T-helper 17 cell (primary cell): ENCODE measurements at places on chromosomes 1 and 21. TPM values are rescaled to one million over a fixed set of nuclear protein-coding genes. Genes with fewer than 3 reads are reported as not detected.

GRCh38 chr1:9241891-9242290 is 7.3 kb downstream of the H6PD start:
- H3K4me3 ChIP-seq = no peak overlapping the region
- H3K27me3 ChIP-seq = no peaks in the 10 kb centered on the region
- H3K36me3 ChIP-seq = no peaks in the 10 kb centered on the region
- DNase-seq = no peak

- H3K36me3 ChIP-seq = peaks cover 13% of the 10 kb centered on the region
- no peak for DNase-seq
- peaks cover 22% of the 10 kb centered on the region for H3K4me1 ChIP-seq
- H3K27ac ChIP-seq = peak overlapping the region; percentile 41
These were observed 70.9 kb upstream of the BMP8A start for GRCh38 chr1:39420493-39420892.

- no peak overlapping the region for H3K27ac ChIP-seq
- no peaks in the 10 kb centered on the region for H3K36me3 ChIP-seq
- no peak overlapping the region for H3K4me3 ChIP-seq
- no peaks in the 10 kb centered on the region for H3K27me3 ChIP-seq
These were observed 269.6 kb downstream of the VAV3 start for GRCh38 chr1:107695341-107695740.

DNA sequence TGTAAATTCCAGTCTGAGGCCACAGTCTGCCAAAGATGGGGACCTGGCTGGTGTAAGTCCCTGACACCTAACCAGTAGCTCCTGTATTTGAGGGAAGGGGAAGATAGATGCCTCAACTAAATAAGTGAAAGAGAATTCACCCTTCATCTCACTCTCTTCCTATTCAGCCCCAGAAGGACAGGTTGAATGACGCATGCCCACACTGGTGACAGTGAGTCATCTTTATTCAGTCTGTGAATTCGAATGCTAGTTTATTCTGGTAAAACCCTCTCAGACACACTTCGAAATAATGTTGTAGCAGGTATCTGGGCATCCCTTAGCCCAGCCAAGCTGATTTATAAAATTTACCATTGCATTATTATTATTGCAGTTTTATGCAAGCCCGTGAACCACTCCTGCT is 617.0 kb upstream of the PRMT6 start:
- H3K4me1 ChIP-seq = no peaks in the 10 kb centered on the region
- no peak for DNase-seq
- H3K27ac ChIP-seq = no peak overlapping the region
- no peaks in the 10 kb centered on the region for H3K27me3 ChIP-seq

GRCh38 chr1:119735217-119735616 is 23.5 kb downstream of the PHGDH start:
- peaks cover 7% of the 10 kb centered on the region for H3K27me3 ChIP-seq
- H3K4me1 ChIP-seq = peaks cover 2% of the 10 kb centered on the region
- no peak overlapping the region for H3K27ac ChIP-seq
- no peak overlapping the region for H3K4me3 ChIP-seq

- no peaks in the 10 kb centered on the region for H3K27me3 ChIP-seq
- H3K4me1 ChIP-seq = no peaks in the 10 kb centered on the region
- H3K27ac ChIP-seq = no peak overlapping the region
- DNase-seq = no peak
These were observed 701.9 kb upstream of the ZP4 start for GRCh38 chr1:238592621-238593020.

DNA sequence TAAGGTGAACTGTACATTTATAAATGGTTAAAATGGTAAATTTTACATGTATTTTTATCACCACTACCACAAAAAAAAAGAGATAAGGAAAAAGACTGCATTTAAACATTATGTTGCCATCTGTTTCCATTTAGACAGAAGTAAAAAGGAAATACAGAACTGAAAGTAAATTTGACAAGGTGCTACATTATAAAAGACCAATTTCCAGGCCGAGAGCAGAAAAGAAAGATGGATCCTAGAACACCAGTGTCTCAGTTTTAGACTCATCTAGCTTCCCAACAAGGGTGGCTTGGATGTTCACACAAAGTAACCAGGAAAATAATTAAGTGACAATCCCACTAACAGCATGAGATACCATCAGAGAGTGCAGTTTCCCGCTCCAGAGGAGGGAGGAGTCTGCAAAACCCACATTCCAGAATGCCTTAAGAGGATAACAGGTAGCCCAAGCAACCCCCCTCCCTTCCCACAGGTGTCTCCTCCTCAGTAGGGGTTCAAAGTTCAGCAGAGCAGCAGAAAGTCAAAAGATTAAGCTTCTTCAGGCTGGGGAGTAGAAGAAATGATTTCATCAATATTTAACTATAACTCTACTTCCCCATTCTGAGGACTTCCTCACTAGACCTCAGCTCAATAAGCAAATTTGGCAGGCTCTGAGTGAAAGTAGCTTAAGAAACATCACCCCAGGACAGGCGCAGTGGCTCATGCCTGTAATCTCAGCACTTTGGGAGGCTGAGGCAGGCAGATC is 11.8 kb downstream of the TPM3 start:
- no peak for DNase-seq
- H3K4me1 ChIP-seq = peaks cover 59% of the 10 kb centered on the region
- peak overlapping the region; percentile 98 for H3K4me3 ChIP-seq
- peak overlapping the region; percentile 97 for H3K27ac ChIP-seq

- DNase-seq = no peak
- H3K4me3 ChIP-seq = no peak overlapping the region
- peaks cover 21% of the 10 kb centered on the region for H3K27me3 ChIP-seq
- no peaks in the 10 kb centered on the region for H3K36me3 ChIP-seq
- no peak overlapping the region for H3K27ac ChIP-seq
These were observed 56.5 kb upstream of the CTPS1 start for GRCh38 chr1:40922969-40923368.

- peak overlapping the region; percentile 78 for H3K27ac ChIP-seq
- H3K4me3 ChIP-seq = no peak overlapping the region
- H3K27me3 ChIP-seq = no peaks in the 10 kb centered on the region
These were observed 186.5 kb downstream of the TGFBR3 start for GRCh38 chr1:91699339-91699974.

- H3K27ac ChIP-seq = peak overlapping the region; percentile 85
- no peak for DNase-seq
- peak overlapping the region; percentile 25 for H3K4me3 ChIP-seq
These were observed 4.7 kb downstream of the C1orf35 start for GRCh38 chr1:228098323-228098931.

GRCh38 chr1:198902655-198903054 is 263.8 kb downstream of the PTPRC start:
- no peak overlapping the region for H3K27ac ChIP-seq
- H3K4me1 ChIP-seq = peaks cover 12% of the 10 kb centered on the region
- H3K36me3 ChIP-seq = peaks cover 6% of the 10 kb centered on the region
- DNase-seq = no peak
- H3K27me3 ChIP-seq = no peaks in the 10 kb centered on the region
- no peak overlapping the region for H3K4me3 ChIP-seq

- no peak for DNase-seq
- peaks cover 40% of the 10 kb centered on the region for H3K4me1 ChIP-seq
- peak overlapping the region; percentile 55 for H3K4me3 ChIP-seq
- H3K27ac ChIP-seq = no peak overlapping the region
These were observed 2.9 kb upstream of the CD46 start for GRCh38 chr1:207748737-207749528.

DNA sequence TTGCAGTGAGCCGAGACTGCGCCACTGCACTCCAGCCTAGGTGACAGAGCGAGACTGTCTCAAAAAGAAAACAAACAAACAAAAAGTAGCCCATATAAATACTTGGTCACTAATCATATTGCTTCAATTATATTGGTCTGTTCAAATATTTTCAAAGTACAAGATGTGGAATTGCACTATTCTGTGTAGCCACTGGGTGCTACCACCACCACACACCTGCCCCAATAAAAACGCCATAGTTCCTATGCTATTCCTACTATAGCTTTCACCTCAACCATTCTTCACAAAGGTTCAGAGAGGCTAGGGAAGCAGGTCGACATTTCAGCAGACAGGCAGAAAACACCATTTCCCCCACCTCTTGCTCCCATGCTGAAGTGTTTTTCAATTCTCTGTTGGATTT is 16.7 kb downstream of the NDC1 start:
- no peak overlapping the region for H3K27ac ChIP-seq
- DNase-seq = no peak
- H3K4me1 ChIP-seq = peaks cover 12% of the 10 kb centered on the region

DNA sequence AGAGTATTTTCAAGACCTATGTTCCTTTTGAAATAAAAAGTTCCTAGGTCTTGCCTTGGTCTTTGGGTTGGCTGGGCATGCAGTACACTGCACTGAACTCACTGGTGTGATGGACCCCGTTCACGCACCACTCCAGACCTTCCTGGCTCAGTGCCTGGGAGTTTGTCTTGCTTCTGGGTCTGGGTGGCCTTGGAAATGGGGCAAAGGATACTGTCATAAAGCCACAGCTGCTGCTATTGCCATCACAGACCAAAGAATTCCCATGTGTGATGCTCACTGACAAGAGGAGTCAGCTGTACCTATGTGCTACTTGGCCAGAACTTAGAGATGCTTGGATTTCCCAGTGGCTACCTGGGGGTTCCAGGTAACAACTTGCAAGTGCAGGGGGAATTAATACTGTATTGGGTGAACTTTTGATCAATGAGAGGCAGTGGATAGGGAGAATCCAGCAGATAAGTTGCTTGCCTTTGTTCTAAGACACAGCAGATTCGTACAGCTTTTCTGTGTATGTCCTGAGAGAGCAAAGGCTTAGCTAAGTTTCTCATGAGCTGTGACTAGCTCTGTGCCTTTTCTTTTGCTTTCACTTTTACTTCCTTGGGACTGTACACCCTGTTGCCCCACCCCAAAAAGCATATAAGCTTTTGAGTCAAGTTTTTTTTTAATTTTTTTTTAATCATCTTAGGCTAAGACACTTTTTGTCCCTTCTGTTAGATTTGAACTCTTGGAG is 115.3 kb downstream of the RUNX1 start:
- DNase-seq = no peak
- peak overlapping the region; percentile 96 for H3K27ac ChIP-seq
- peaks cover 75% of the 10 kb centered on the region for H3K4me1 ChIP-seq
- peak overlapping the region; percentile 83 for H3K4me3 ChIP-seq

GRCh38 chr1:219507437-219507836 is 105.5 kb downstream of the ZC3H11B start:
- H3K4me3 ChIP-seq = no peak overlapping the region
- no peaks in the 10 kb centered on the region for H3K36me3 ChIP-seq
- H3K27me3 ChIP-seq = no peaks in the 10 kb centered on the region
- DNase-seq = no peak

- peak overlapping the region; percentile 95 for H3K27ac ChIP-seq
- H3K36me3 ChIP-seq = no peaks in the 10 kb centered on the region
- H3K27me3 ChIP-seq = no peaks in the 10 kb centered on the region
- peak overlapping the region; percentile 97 for H3K4me3 ChIP-seq
- DNase-seq = peak; percentile 14
- H3K4me1 ChIP-seq = peaks cover 46% of the 10 kb centered on the region
These were observed 894 bp downstream of the EPB41 start for GRCh38 chr1:28915031-28915895.

DNA sequence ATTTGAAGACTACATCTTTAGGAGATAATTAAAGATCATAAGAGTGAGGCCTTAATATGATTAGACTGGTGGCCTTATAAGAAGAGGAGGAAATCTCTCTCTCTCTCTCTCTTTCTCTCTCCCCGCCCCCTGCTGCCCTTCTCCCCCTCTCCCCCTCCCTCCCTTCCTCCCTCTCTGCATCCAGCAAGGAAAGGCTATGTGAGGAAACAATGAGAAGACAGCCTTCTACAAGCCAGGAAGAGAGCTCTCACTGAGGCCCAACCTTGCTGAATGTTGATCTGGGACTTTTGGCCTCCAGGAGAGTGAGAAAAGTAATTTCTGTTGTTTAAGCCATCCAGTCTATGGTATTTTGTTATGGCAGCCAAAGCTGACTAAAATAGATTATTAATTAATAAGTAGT is 21.6 kb downstream of the FOXD3 start:
- DNase-seq = no peak
- H3K4me1 ChIP-seq = no peaks in the 10 kb centered on the region
- no peak overlapping the region for H3K4me3 ChIP-seq
- peaks cover 44% of the 10 kb centered on the region for H3K27me3 ChIP-seq
- peaks cover 4% of the 10 kb centered on the region for H3K36me3 ChIP-seq
- no peak overlapping the region for H3K27ac ChIP-seq

- H3K27me3 ChIP-seq = no peaks in the 10 kb centered on the region
- DNase-seq = no peak
- H3K36me3 ChIP-seq = peaks cover 3% of the 10 kb centered on the region
- peaks cover 18% of the 10 kb centered on the region for H3K4me1 ChIP-seq
- no peak overlapping the region for H3K4me3 ChIP-seq
- H3K27ac ChIP-seq = no peak overlapping the region
These were observed 3.9 kb upstream of the ZBED6 start for GRCh38 chr1:203791498-203791897.

DNA sequence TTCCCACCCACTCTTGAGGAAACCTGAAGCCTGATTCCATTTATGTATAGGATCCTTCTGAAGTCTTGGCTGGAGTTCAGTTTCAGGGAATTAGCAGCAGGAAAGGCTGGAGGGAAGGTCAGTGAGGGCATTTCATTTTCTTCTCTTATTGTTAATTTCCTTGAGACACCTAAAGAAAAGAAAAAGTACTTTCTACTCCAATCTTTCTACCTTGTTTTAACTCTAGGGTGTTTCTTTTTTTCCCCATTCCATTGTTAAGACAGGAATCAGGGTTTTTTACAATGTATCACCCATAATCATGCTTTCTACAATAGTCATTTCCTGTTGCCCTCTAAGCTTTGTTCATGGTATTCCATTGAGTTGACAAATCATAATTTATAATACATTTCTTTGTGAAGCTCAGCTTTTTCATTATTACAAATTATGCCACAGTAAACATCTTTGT is 27.4 kb downstream of the SNRPE start:
- no peak overlapping the region for H3K27ac ChIP-seq
- H3K27me3 ChIP-seq = no peaks in the 10 kb centered on the region
- no peaks in the 10 kb centered on the region for H3K36me3 ChIP-seq
- no peaks in the 10 kb centered on the region for H3K4me1 ChIP-seq
- no peak for DNase-seq
- no peak overlapping the region for H3K4me3 ChIP-seq

DNA sequence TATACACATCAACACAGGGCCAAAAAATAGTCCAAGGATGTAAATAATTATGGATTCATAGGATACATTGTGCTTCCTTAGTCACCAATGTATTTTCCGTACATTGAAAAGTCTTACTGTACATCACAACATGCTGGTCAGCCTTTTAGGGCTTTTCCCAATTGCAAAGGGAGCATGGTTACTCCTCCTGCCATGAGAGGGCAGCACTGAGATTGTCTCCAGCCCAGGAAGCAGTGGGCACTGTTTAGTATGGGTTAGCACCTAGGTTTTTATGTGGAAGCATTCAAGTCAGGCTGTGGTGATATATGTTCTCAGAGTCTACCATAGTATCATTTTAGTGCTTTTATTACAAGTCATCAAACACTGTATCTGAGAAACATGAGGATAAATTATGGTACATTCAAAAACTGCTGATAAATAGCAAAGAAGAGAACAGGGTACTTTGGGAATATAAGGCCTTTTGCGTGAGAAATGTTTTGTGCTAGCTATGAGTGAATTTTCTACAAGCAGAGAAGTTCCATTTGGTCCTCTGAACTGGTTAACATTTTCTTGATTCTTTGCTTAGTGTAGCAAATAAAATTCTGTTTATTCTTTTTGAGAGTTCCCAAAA is 34.0 kb downstream of the ST6GALNAC5 start:
- DNase-seq = no peak
- no peak overlapping the region for H3K4me3 ChIP-seq
- no peaks in the 10 kb centered on the region for H3K4me1 ChIP-seq
- no peak overlapping the region for H3K27ac ChIP-seq

GRCh38 chr1:111142356-111142975 is 2.4 kb downstream of the CEPT1 start:
- no peak for DNase-seq
- H3K4me3 ChIP-seq = no peak overlapping the region
- no peaks in the 10 kb centered on the region for H3K27me3 ChIP-seq
- H3K36me3 ChIP-seq = peaks cover 14% of the 10 kb centered on the region

Gene CA6
- not detected for total RNA-seq

Gene CCDC30
- total RNA-seq = 2.9 TPM

Gene MPL
- 0.94 TPM for total RNA-seq

Gene CLCA1
- total RNA-seq = not detected

Gene ANGPTL7
- total RNA-seq = not detected

Gene AGO1
- total RNA-seq = 25.3 TPM

Gene PRRX1
- total RNA-seq = not detected
